ENCODE measurements at places on chromosomes 11 and 22.

DNA sequence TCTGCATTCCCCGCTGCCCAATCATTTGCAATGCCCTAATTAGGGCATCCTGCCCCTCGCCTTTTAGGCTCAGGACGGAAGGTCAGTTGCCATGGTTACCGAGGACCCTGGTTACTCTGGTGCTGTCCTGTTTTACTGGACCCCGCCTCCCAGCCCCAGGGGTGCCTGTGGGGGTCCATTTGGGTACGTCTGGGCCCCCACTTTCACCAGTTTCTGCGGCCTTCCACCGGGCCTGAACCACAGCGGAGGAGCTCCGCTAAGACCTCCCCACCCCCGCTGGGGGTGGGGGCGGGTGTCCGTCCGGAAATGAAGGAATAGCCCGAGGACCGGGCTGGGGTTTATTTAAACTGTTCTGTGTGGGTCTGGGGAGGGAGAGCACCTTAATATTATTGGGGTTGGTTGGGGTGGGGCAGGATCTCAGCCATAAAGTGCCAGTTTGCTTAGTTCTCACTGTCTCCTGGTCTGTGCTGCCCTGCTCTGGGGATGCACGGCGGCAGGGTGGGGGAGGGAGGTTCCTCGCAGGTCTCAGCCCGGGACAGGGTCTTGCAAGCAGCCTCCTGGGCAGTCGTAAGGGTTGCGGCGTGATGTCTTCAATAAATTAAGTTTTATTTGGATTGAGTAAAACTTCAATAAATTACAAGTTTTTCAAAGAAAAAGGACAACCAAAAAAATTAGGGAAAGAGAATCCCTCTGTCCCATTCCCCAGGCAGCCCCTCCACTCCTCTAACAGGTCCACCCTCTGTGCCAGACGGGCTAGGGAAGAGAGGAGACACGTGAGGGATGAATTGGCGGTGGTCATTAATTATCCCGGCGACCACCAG lies 5.3 kb downstream of the PHOX2A start:
- DNase-seq: no peak

- no peak for DNase-seq
Measured at GRCh38 chr11:126414615-126415014, 59.1 kb downstream of the ST3GAL4 start.

- DNase-seq: no peak
Measured at GRCh38 chr11:113730887-113731726, 25.0 kb upstream of the TMPRSS5 start.

DNA sequence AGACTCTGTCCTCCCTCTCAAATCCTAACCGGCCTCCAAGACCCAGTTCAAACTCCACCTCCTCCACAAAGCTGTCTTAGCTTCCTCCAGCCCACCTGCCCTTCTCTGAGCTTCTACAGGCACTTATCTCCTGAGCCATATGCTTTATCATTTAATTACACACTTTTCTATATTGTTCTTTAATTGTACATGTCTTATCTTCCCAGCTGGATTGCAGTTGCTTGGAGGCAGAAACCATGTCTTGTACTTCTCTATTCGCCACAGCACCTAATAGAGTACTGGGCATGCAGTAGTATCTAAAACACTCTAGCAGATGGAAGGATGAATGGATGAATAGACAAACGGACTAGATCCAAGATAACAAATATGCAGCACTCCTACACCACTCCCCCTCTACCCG lies 11.3 kb downstream of the TRIM29 start:
- DNase-seq: no peak

- no peak for DNase-seq
Measured at GRCh38 chr11:110362971-110363509, 66.6 kb upstream of the RDX start.

GRCh38 chr22:47257976-47258375 lies 495.5 kb downstream of the TBC1D22A start:
- no peak for DNase-seq

GRCh38 chr22:36586271-36586670 lies 57.3 kb upstream of the EIF3D start:
- no peak for DNase-seq

GRCh38 chr11:2147391-2147790 lies 8.2 kb upstream of the IGF2 start:
- no peak for DNase-seq

DNA sequence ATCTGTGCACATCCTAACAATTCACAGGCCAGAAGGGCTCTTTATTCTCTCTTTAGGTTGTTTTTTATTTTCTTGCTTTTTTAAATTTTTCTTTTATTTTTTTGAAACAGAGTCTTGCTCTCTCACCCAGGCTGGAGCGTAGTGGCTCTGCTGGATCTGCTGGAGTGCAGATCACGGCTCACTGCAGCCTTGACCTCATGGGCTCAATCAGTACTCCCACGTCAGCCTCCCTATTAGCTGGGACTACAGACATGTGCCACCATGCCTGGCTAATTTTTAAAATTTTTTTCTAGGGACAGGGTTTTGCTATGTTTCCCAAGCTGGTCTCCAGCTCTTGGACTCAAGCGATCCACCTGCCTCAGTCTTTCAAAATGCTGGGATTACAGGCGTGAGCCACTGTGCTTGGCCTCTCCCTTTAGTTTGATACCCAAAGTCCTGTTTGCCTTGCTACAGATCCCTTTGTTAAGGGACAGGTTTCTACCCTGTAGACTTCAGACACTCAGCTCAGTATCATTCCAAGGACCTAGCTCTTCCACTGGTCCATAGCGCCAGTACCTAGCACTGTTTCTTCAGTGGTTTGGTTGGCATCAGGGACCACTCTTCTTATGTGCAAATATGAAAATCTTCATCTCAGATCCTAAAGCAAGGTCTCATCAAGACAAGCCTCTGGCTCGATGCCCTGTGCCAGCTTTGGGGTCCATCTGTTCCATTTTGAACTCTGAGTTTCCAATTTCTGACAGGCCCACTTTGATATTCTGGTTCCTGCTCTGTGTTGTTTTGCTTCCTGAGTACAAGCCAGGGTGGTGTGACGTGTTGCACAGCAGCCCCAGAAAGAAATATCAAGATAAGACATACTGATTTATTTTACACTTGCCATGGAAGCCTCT lies 211.7 kb downstream of the FAT3 start:
- DNase-seq: no peak

GRCh38 chr11:69647390-69647748 lies 6.4 kb downstream of the CCND1 start:
- no peak for DNase-seq

DNA sequence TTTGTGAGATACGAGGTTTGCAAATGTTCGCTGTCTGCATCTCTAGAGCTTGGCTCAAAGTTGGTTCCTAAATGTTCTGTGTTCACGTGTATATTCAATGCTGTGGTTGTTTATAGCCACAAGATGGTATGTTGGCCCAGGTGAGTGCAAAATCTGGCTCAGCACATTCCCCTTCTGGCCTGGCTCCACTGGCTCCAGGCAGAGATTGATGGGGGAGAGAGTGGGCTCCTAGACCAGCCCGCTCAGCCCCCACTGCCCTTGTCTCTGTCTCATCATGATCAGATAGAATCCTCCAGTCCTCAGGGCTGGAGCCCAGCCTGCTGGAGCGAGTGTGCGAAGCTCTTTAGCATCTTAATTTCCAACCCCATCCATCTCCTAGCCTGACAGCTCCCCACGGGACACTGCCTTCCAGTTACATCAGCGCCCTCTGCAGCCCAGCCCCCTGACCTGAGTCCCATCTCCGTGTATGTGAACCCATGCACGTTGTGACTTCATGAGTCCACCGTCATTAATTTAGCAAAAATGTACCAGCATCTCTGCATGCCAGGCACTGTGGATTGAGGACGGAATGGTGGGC lies 2.0 kb downstream of the P2RX3 start:
- no peak for DNase-seq

GRCh38 chr11:39412117-39412516 lies 2047.3 kb downstream of the LRRC4C start:
- DNase-seq: no peak

DNA sequence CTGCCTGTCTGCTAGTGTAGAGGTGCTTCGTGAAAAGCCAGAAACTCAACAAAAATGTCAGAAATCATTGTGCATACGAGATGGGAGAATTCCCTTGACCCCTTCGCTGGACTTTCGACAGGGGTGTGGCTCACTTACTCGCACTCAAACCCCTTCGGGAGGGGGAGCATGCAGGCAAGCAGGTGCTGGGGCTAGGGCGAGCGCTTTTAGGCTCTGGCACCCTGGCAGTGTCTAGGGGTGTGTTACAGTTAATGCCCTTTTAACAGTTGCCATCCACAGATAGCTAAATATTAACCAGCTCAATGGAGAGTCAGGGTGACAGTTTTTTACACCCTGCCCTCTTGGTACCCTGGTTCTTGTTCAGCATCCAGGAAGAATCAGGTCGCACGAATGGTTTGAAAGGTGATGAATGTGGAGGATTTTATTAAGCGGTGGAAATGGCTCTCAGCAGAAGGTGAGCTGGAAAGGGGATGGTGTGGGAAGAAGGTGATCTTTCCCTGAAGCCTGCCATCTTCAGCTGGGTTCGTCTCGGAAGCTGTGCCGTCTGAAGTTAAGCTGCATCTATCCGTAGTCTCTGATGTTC lies 59.6 kb upstream of the SHANK2 start:
- no peak for DNase-seq

GRCh38 chr11:117819096-117820040 lies 5.2 kb downstream of the FXYD2 start:
- DNase-seq: no peak

DNA sequence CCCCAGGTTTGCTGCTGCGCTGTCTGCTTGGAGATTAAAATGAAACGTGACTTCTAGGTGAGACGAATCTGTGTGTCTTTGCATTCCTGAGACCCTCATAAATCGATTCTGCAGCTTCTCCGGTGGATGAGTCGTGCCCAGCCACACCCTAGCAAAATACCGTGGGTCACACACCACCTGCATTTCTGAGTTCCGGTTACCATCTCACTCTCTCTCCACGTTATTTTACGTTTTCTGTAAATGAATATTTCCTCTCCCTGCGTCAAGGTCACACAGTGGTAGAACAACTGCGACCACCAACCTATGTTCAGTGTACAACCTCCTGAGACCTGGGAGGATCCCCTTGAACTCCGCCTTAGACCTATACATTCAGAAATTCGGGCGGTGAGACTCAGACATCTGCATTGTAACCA lies 1.1 kb downstream of the YWHAH start:
- no peak for DNase-seq

- no peak for DNase-seq
Measured at GRCh38 chr11:114298710-114299109, 2.5 kb downstream of the NNMT start.

- no peak for DNase-seq
Measured at GRCh38 chr11:16933756-16934603, 80.2 kb downstream of the PLEKHA7 start.

DNA sequence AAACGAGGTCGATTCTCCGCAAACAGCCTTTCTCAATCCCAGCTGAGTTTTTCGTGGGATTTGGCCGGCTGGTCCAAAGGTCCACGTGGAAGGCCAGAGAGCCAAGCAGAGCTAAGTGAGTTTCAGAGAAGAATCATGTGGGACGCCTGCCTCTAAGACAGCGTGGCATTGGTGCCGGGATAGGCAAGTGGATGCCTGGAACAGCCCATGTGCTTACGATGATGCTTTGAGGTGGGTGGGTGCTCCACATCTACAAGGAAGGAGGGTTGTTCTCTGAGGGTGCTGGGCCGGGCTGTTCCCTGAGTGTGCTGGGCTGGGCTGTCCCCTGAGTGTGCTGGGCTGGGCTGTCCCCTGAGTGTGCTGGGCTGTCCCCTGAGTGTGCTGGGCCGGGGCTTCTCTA lies 41.4 kb downstream of the MUC2 start:
- no peak for DNase-seq

DNA sequence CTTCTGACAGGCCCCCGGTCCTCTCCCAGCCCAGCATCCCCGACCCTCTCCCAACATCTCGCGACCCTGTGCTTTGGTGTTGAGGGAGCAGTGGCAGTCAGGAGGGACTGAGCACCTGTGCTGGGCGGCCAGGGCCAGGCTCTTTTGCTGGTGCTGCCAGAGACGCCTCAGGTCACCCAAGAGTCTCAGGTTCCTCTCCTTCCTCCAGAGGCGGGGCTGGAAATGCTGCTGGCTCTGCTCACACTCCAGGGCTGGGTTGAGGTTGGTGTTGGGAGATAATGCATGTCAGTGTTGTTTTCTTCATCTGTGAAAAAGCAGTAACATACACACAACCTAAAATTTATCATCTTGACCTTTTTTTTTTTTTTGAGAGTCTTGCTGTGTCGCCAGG lies 1.2 kb upstream of the IGLL1 start:
- no peak for DNase-seq
